ENCODE measurements at places on chromosomes 11 and 22.
A peak's percentile ranks its signal among the peaks of the same experiment; 100 is the strongest.

- no peak for DNase-seq
These were observed 764.8 kb upstream of the FAT3 start for GRCh38 chr11:91459840-91460239.

- no peak for DNase-seq
These were observed 193.6 kb upstream of the DDI1 start for GRCh38 chr11:103842795-103843194.

GRCh38 chr22:17198170-17199002 is 20.8 kb downstream of the ADA2 start:
- DNase-seq, result peak; percentile 95

DNA sequence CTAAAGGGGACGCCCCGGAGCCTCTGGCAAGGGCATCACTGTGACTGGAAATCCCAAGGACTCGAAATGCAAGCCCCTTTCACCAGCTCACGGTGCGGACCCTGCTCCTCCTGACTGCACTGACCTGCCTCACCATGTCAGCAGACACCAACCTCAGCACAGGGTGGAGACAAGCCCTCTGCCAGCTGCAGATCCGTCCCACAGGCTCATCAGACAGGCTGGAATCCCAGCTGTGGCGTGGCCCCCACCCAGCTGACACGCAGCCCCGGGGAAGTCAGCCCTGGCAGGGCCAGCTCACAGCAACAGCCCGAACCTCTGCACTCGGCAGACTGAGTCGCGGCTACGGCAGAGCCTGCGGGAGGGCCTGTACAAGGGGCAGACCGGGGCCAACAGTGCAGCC is 36.8 kb downstream of the BRD1 start:
- DNase-seq, result no peak

DNA sequence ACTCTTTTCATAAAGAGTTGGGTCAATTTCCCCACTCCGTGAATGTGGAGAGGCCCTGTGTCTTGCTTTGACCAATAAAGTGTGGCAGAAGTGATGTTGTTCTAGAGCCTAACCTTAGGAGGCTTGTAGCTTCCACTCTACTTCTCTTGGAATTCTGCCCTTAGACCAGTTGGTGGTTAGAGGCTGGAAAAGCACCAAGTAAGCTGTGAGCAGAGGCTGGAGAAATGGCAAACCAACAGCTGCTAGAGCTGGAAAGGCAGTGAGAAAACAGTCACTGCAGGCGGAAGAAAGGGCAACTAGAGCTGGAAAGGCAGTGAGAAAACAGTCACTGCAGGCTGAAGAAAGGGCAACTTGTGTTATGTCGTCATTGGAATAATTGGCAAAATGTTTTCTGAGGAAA is 29.8 kb upstream of the MSANTD2 start:
- no peak for DNase-seq

DNA sequence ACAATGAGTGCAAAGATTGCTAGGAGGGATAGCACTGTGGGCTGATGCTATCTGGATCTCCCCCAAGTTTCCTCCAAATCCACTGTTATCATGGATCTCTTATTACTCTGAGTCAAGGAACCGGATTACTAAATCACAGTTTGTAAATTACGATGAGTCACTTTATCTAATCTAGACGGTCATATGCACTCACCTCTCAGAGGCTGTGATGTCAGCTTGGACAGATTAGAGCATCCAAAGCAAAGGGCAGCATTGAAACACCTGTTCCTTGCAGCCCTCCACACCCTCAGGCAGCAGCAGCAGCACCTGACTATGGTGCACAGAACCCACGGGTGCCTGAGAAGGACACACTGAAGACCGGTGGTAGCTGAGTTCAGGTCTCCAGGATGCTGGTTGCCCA is 14.0 kb upstream of the POU2AF1 start:
- no peak for DNase-seq

DNA sequence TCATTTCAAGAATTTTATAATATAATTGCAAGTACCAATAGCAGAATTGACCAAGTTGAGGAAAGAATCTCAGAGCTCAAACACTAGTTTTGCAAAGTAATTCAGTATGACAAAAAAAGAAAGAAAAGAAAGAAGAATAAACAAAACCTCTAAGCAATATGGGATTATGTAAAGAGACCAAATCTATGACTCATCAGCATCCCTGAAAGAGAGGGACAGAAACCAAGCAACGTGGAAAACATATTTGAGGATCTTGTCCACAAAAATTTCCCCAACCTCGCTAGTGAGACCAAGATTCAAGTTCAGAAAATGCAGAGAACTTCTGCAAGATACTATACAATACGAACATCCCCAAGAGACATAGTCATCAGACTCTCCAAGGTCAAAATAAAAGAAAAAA is 203.7 kb upstream of the DDI1 start:
- DNase-seq, result no peak

GRCh38 chr22:20803696-20804324 is 29.9 kb downstream of the SERPIND1 start:
- peak; percentile 55 for DNase-seq

GRCh38 chr11:79363256-79363655 is 77.6 kb downstream of the TENM4 start:
- no peak for DNase-seq

GRCh38 chr22:26362471-26362870 is 66.6 kb upstream of the ASPHD2 start:
- DNase-seq, result no peak

DNA sequence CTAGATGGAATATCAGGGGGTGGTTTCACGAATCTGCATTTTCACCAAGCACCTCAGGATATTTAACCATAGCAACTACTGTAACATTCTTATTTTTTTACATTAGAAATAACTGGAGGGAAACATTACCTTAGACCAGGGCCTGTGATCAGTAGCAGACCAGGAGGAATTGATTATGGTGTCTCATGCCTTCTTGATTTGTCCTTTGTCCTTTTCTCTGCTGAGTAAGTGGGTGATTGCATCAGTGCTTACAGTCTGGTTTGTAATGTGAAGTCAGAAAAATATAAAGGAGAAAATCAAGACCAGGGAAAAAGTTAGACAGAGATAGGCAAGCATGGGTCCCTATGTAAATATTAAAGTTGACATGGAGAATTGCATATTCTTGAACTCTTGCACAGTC is 703.3 kb downstream of the NELL1 start:
- DNase-seq, result no peak
